Stimulated activated naive CD4-positive, alpha-beta T cell treated with Interleukin-2 at 50 U/mL for 16 hours (primary cell): ENCODE measurements at places on chromosomes 5 and 9.

- DNase-seq = peak; percentile 26
These were observed 100.3 kb upstream of the PANK3 start for GRCh38 chr5:168679515-168679920.

GRCh38 chr9:79694208-79694607, 122.4 kb downstream of the TLE4 start:
- DNase-seq = no peak

DNA sequence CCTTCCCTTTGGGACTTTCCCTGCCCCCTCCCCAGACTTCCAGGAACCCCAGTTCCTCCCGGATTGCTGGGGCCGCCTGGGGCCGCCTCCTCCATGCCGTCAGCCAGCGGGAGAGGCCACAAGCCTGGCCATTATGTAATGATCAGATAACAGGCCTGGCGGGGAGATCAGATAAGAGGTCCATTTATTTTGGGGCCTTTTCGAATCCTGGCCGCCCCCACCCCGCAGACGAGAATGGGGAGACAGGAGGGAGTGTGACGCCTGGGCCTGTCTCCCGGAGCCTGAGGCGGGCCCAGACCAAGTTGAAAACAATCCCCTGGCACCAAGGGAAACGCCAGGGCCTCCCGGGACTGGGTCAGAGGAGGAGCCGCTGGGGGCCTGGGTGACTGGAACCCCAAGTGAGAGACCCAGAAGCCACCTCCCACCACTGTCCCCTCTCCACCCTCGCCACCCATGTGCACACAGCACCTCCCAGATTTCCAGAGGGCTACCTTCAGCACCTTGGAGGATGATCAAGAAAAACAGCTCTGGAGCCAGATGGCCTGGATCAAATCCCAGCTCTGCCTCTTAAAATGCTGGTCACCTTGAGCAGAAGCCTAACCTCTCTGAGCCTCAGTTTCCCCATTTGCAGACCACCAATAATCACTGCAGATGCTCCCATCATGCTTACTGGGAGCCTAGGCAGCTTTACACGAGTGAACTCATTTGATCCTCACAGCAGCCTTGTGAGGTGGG, 7.8 kb downstream of the ENG start:
- no peak for DNase-seq

- no peak for DNase-seq
These were observed 10.9 kb upstream of the PCDHB1 start for GRCh38 chr5:141040093-141040770.

GRCh38 chr5:111737716-111738115, 19.3 kb downstream of the NREP start:
- no peak for DNase-seq

- no peak for DNase-seq
These were observed 16.0 kb upstream of the ZBTB43 start for GRCh38 chr9:126788634-126789349.

DNA sequence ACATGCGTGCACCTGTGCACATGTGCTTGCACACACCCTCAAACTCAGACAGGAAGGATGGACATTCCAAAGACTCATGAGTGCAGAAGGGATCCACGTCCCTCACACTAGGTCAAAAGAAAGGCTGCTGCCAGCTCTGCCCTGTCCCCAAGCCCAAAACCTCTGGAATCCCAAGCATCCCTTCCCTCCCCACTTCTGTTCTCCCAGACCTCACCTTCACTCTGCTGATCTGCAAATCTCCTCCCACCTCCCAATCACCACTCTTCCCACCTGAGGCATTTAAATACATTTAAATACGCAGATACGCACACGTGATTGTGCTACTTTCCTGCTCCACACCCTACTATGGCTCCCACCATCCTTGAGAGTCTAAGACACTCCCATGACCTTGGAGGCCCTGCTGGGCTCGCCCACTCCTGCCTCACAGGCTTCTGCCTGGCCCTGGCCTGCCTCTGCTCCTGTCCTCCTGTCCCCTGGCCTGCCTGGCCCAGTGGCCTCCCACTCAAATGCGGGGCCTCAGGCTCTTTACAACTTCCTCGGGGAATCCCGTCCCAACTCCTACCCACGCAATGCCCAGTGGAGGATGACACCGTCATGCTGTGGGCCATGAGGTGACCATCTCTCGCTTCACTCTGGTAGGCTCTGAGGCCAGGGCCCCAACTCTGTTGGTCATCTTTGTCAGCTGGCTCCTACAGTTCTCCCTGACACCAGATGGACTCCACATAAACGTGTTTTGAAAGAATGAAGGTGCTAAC, 478.4 kb upstream of the DAP start:
- DNase-seq = no peak

DNA sequence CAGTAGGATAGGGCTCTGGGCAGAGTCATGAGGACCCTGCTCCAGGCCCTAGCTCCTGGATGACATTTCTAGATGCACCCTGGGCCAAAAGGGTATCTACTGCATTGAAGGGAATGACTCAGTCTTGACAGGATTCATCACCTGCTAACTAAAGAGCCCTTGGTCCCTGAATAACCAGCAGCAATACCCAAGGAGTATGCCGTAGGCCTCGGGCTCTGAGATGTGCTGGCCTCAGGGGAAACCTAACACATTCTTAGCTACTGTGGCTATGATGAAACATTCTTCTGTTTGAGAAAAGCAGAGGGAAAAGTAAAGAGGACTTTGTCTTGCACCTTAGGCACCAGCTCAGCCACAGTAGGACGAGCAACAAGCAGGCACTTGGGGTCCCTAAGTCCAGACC, 89.5 kb upstream of the SLC1A1 start:
- no peak for DNase-seq

GRCh38 chr5:78560000-78560855, 88.3 kb downstream of the LHFPL2 start:
- DNase-seq = no peak
